RWPE1 (cell line): ENCODE measurements at places on chromosomes 1 and 21.

DNA sequence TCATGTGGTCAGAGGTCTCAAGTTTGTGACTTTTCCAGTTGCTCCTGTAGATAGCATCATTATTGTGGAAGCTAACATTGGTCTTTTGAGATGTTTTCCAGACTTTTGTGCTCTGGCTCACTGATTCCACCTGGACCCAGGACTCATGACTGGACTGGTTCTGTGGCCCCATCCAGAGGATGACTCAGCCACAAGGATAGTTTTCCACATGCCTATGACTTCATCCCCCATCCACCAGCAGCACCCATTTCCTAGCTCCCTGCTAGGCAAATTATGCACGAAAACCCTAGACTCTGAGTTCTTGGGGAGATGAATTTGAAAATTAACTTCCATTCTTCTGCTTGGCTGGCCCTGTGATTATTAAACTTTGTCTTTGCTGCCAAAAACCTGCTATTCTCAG, 949.3 kb downstream of the MRPL39 start:
- peak; percentile 15 for DNase-seq

DNA sequence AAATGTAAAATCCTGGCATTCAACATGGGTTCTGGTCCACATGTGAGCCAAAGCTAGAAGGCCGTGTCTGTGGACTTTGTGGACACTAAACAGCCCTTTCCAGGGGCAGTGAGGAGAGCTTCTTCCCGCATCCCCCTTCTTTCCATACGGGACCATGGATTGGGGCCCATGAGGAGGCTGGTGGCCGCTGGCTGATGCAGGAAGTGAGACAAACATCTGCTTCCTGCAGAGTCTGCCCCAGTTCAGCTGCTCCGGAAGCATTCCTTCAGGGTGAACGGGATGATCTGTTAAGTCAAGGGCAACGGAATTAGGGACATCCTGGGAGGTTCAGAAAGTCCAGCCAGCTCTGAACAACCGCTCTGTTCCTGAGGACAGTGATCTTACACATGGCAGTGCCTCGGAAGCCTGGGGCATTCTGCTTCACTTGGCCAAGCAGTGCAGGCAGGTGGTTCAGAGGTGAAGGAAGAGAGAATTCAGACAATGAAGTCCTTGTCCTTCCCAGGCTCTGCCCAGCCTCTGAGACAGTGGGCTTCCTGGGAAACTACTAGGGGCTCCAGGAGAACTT, 1.5 kb downstream of the CA6 start:
- DNase-seq: no peak

- DNase-seq: no peak
Measured at GRCh38 chr1:17277511-17278159, 28.7 kb downstream of the PADI3 start.

GRCh38 chr1:246795906-246796694, 71.9 kb downstream of the SCCPDH start:
- DNase-seq: no peak

- DNase-seq: no peak
Measured at GRCh38 chr1:230713915-230714764, at the start of gene AGT. TSS of gene AGT (minus strand) at chr1:230714122. CDS start at chr1:230710823, 3,299 bp downstream.

DNA sequence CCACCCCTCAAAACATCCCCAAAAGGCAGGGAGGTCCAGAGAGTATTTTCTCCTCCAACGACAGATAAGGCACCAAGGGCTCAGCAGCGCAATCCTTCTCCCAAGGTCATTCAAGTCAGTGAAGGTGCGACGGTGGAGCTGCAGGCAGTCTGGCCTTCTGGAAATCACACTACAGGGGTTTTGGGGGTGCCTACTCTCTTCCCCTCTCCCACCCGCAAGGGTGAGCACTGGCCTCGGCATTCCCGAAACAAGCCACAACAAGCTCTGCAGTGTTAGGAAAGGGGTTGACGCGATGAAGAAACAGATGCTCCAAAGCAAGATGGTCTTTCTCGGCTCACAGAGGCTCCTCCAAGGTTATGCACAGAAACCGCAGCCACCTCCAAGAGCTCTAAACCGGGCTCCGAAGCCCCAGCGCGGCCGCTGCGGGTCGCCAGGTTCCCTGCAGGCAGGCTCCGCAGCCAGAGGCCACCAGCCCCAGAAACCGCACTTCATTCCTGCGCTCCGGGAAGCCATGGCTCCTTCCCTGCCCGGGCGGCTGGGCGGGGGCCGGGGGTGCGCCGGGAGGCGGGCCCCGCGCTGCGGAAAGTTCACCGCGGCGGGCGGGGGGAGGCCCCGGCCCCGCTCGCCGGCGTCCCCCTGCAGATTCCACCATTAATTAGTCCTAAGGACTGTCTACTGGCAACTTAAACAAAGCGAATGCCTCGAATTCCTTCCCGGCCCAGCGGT, 1.1 kb downstream of the LUZP1 start:
- peak; percentile 84 for DNase-seq

GRCh38 chr1:203555511-203556046, 61.6 kb downstream of the OPTC start:
- DNase-seq: no peak

DNA sequence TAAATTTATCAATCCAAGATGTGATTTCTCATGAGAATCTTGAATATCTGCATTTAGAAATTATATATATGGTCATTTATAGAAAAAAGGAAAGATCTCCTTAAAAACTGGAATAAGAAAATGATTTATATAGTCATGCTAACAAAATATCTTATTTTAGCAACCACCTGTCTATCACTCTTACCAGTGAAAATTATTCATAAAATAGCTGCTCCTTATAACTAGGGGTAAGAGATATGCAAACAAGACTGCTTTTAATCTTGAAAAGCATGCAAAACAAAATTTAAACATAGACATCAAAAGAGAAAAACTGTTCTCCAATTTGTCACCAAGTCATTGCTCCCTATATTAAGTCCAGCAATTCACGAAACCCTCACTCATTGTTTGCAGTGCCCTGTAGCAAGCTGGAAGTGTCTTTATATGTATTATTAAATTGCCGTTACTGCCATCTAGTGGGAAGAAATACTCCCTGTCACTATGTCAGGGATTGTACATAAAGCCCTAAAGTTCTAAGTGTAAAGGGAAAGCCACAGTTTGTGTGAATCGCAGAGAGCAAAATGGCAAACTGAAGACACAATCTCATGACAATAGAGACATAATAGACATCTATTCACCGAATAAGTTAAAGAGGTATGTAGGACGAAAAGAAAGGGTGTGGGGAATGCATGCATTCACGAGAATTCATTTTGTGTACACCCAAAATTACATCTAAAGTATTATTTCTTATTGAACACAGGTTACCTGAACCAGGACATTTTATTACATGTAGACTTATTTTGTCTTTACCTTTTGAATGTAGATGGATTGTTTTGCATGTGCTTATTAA, 600.5 kb downstream of the USP25 start:
- peak; percentile 42 for DNase-seq

DNA sequence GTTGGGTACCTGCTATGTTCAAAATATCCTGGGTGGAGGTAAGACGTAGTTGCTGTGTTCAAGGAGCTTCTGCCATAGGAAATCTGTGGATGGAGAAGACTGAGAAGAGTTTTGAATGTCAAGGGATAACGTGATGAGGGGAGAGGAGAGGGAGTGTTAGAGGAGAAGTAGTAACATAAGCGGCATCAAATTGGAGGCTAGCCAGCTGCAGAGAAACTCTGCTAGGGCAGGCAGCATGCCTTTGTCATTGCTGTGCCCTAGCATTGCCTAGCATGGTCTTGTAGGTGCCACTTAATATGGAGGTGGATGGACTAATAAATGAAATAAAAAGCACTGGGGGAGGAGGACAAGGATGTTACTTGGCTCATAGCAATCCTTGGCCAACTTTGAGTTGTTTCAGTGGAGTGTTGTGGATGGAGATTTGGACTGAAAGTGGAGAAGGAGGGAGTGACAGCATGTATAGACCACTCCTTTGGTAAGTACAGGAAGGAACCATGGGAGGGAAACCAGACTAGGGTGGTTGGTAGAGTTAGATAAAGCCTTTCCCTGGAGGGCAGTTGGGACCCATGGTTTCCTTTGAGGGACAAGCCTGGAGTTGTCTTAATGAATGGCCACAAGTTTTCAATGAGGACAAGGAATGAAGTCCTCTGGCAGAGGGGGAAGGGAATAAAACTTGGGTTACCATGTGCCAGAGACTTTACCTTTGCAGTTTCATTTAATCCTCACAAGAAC, 6.3 kb downstream of the VANGL1 start:
- DNase-seq: no peak

GRCh38 chr1:204262506-204263253, 48.9 kb upstream of the GOLT1A start:
- no peak for DNase-seq

GRCh38 chr1:50476800-50477199, 53.6 kb upstream of the DMRTA2 start:
- DNase-seq: no peak

- DNase-seq: no peak
Measured at GRCh38 chr1:83060651-83061390, 938.1 kb downstream of the TTLL7 start.

DNA sequence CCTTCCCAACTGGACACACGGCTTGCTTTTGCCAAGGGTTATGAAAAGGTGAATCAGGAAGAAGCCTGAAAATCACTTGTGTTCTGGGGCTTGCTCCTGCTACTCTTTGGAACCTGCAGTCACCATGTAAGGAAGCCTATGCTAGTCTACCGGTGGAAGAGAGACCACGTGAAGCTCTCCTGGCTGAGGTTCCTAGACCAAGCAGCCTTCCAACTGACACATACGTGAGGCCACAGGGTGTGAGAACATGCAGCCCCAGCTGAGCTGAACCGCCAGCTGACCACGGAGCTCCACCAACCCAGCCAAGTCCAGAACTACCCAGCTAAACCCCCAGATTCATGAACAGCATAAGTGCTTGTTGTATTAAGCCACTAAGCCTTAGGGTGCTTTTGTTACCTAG, 72.8 kb upstream of the KRTAP19-8 start:
- no peak for DNase-seq

DNA sequence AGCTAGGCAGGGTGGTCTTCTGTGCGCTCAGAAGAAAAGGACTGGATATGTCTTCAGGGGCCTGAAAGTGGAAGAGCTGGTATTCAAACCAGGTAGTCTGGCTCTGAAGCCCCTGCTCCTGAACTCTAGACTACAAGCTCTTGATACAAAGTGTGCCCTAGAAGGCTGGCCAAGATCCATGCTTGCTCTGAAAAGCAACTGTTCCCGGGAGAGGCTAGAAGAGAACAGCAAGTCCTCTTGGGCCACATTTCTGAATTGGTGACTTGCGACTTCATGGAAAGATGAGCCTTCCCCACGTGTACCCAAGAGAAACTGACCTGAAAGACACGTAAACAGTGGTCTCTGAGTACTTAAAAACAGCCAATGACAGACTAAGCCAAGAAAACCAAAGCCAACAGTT, 123.3 kb upstream of the GRIK3 start:
- DNase-seq: no peak

DNA sequence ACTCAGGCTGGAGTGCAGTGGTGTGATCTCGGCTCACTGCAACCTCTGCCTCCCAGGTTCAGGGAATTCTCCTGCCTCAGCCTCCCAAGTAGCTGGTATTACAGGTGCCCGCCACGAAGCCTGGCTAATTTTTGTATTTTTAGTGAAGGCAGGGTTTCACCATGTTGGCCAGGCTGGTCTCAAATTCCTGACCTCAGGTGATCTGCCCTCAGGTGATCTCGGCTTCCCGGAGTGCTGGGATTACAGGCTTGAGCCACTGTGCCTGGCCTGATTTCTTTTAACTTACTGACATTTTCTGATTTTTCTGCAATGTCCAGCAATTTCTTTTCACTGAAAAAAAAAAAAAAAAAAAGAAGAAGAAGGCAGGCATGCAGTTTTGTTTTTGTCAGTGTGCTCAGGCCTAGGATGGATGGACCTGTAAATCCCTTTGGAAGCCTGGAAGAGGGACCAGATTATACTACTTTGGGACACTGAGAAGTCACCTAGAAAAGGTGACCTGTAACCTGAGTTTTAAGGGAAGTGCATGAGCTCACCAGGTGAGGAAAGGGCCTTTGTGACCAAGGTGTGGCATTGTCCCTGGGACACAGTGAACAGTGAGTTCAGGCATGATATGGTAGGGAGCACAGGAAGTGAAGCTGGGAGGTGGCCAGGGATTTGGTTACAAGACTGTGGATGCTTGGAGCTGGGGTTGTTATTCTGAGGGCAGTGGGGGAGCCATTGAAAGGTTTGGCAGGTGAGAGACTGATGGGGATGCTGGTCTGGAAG, 2.7 kb upstream of the TMEM61 start:
- DNase-seq: no peak

DNA sequence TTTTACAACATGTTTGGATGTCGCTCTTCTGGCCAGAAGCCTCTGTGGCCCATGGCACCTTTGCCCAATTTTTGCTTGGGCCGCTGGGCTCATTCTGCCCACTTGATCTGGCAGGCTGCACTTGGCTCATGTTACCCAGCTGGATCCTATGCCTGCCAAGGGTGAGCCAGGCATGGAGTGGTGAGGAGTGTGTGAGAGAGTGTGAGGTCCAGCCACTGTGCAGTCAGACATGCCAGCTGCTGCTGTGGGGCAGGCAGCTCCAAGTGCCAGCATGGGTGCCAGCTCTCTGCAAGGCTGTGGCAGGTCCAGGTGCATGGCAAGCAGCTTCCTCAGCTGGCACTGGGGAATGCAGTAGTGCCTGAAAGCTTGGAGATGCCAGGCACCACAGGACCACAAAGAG, 71.0 kb downstream of the EBNA1BP2 start:
- DNase-seq: no peak

DNA sequence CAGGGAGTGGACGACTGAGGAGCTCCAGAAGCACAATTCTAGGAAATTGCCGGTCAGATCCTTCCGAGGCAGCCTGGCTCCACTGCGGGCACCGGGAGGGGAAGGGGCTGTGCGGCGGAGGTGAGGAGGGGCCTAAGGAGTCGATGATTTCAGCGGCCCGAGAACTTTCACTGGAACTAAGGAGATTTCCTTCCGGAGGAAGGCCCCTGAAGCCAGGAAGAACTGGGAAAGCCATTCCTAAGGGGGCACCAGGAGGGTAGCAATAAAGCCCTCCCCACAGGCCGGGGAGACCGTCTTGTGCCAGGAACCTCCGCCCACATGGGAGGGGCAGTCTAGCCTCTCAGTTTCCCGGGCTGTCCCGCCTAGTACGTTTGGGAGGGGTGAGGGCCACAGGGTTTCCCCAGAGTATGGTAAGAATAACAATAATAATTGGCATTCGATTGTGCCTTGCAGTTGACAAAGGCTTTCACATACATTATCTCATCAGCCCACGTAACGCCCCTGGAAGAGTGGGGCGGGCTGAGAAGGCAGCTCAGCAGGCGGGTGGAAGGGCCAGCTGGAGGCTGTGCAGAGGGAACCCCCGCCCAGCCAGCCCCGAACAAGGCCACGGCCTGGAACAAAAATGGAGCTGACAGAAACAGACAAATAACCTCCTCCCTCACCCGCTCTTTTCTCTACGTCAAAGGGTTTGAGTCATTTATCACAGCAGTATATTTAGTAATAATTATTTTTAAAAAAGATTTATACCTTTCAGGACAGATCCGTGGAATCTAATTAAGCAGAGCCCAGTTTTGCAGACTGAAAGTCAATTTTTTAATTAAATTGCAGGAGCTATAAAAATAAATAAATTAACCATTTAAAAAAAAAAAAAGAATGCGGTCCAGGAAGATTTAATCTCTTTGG, 19.8 kb downstream of the NPR1 start:
- DNase-seq: no peak

GRCh38 chr1:232596666-232597303, 33.1 kb downstream of the SIPA1L2 start:
- no peak for DNase-seq

- DNase-seq: no peak
Measured at GRCh38 chr21:31531967-31532366, 127.5 kb upstream of the SOD1 start.
